Left cardiac atrium (tissue), 4 donors: ENCODE measurements at places on chromosomes 5 and 9. TPM values are rescaled to one million over a fixed set of nuclear protein-coding genes. Genes with fewer than 3 reads are reported as not detected.

DNA sequence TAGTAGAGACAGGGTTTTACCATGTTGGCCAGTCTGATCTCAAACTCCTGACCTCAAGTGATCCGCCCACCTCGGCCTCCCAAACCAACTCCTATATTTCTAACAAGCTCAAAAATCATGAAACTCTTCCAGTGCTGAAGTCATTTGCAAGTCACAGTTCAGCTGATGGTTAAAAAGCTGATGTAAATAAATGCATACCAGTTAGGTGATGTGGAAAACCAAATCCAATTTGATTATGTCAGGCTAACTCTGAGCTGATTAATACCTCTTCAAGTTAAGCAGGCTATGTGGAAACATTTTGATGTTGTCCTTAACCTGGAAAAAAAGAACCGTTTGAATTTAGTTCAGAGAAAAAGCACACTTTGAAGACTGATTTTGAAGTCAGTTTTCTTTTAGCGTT, 51.0 kb downstream of the TMEM252 start:
- DNase-seq, result no peak

GRCh38 chr5:111735583-111736270, 21.3 kb downstream of the NREP start:
- DNase-seq, result peak; percentile 72

The ARL10 gene
- 8.0 TPM for total RNA-seq

The CNTFR gene
- 45.3 TPM for total RNA-seq

- DNase-seq, result peak; percentile 39
Measured at GRCh38 chr5:171640480-171640879, 145.1 kb upstream of the SMIM23 start.

The JAK2 gene
- total RNA-seq, result 11.4 TPM

The HMGXB3 gene
- total RNA-seq, result 14.1 TPM

The PTGS1 gene
- total RNA-seq, result 6.0 TPM

The OR1N2 gene
- not detected for total RNA-seq

DNA sequence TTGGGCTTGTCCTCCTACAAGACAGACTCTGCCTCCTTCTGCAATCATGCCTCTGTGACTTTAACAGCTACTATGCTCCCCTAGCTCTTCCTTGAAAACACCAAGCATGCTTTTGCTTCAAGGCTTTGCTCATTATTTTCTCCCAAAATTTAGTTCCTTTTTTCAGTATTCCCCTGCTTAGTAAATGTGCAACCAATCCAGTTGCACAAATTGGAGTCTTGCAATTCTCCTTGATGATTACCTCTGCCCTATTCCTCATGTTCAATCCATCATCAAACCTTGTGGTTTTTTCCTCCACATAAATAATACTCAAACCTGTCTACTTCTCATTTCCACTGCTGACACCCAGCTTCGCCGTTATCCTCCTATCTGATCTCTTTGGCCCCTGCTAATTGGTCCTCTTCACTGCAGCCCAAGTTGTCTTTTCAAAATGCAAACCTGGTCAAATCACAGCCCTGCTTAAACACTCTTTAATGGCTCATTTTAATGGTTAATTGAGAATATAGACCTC, 296.3 kb downstream of the CWC27 start:
- DNase-seq, result no peak

The SPOCK1 gene
- 213 TPM for total RNA-seq

The DCTN3 gene
- total RNA-seq, result 93.6 TPM

DNA sequence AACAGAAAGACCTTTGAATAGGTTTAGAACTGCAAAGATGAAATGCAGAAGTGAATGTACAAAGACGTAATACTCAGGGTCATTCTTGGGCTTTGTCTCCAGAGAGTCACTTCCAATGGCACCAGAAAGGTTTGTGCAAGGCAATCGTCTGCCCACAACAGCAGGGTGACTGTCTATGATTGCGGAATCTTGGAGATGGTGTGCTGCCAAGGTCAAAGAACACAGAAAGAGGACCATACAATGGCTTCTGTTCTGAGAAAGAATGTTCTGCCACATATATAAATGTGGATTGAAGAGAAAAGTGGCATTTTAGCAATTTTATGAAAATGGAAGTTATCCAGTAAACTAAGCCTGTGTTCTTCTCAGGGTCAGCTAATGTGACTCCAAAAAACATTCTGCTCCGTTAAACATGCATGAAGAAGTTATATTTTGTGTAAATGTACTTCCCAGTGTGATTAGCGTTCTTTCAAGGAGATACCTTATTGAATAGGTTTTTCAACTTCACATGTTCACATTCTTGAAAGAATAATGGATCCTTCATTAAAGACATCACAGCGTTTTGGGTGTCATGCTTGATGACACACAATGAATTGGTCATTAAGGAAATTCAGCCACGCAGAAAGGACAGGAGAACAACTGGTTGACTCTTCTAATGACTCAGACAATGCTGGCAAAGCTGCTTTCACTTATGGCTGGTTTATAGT, 73.4 kb upstream of the CDH6 start:
- DNase-seq, result no peak

The ANKRD20A1 gene
- total RNA-seq, result 1.8 TPM

DNA sequence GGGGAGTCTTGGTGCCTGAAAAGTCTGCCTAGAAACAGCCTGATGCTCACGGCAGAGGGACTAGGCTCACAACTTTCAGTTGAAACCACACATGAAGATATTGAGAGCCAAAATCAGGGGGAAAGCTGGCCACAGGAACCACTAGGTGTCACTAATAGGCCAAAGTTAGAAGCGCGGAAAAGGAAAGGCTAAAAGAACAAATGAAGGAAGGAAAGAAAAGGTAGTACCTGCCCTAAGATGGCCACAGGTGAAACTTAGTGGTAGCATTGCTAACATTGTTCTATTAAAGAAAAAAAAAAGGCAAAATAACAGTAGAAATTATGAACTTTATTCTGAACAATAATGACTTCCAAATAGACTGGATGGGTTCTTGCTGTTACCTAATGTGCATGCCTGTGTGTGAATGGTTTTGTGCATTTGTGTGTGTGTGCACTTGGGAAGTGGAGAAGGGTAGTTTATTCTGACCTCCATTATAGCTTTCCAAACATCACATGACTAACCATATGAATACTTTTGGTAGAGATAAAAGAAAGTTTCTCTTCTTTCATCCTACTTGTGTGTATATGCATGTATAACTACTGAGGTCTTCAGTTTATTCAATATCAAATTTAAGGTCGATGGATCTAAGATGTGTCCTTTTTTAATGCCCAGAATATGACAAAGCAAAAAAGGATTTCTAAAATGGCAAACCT, 2.1 kb upstream of the RFESD start:
- no peak for DNase-seq

GRCh38 chr5:151285683-151286082, 17.9 kb downstream of the SLC36A3 start:
- DNase-seq, result no peak

GRCh38 chr5:82728926-82729702, 348.1 kb downstream of the TMEM167A start:
- DNase-seq, result no peak

GRCh38 chr5:131209506-131210150, 38.9 kb downstream of the LYRM7 start:
- no peak for DNase-seq

DNA sequence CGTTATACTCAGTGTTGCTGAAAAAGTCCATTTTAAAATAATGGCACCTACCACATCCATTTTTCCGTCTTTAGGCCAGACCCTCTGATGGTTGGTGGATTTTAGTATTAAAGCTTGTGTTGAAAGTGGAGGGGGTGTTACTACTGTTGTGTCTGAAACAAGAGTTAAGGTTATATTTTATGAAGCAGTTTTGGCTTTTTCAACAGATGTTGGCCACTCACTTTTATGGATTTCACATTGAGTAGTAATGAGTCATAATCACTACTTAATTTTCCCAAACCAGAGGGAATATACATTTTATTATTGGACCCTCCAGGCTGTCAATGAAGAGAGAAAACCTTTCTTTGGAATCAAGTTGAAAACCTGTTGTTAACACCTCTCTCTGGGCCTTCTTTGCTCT, 88.0 kb downstream of the TRIO start:
- DNase-seq, result no peak

DNA sequence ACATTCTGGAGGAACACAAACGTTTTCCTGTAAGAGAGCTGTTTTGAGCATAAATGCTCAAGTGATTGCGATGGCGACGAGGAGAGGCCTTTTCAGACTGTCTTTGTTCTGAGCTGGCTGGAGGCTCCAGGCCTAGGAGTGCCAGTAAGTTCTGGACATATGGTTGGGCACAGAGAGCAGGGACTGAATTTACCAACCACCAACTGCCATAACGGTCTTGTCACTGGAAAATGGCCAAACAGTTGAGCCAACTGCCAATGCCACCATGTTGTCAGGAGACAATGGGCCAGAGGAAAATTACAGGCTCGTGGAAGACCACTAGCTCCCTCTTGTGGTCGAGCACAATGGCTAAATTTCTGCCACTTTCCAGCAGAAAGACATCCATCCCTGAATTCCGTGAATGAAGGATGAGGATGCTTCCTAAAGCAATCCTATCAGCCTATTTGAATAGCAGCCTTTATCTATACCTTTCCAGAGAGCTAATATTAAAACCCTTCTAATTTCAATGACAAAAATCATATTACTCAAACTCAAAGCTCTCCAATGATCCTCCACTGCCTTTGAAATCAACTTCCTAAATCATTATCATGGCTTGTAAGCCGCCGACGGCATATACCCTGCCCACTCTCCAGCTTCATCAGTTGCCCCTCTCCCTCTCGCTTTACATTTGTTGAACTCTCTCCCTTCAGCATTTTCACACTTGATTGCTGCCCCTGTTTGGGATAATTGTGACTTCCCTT, 66.9 kb upstream of the GLIS3 start:
- no peak for DNase-seq

The MCCC2 gene
- total RNA-seq, result 52.5 TPM

DNA sequence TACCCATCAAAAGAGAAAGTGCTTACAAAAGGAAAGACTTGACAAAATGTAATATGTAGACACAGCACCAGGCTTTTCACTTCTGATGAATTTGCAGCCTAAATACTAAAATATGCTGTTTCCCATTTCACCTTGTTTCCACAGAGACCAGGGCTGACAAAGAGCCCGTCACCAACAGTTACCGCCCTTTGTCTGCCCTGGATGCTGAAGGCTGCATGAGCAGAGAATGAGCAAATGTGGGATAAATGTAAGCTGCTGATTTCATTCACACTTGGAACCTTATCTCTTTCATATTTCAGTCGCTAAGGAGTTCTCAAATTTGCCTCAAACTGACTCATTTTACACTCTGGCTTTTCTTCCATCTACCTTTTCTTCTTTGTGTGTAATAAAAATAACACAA, 213.9 kb downstream of the TMEM167A start:
- no peak for DNase-seq

GRCh38 chr9:123175854-123176629, 92.3 kb downstream of the STRBP start:
- no peak for DNase-seq

The CCDC183 gene
- total RNA-seq, result 1.1 TPM

DNA sequence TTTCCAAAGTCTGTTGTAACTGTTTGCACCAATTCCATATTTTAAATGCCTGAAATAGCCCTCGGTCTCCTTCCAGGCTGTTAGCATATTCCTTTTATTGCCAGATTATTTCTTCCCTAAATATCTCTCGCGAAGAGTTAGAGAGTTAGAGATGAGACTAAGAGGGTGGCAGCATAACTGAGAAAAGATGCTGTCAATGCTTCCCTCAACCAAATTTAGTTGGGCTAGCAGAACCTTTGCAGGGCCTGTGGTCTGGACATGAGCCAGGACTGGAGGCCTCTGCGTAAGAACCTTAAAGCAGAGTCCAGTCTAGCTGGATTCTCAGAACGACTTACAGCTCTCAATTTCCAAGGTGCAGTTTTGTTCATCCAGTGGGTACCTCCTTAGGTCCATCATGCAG, 135.9 kb downstream of the GABRB2 start:
- DNase-seq, result no peak

DNA sequence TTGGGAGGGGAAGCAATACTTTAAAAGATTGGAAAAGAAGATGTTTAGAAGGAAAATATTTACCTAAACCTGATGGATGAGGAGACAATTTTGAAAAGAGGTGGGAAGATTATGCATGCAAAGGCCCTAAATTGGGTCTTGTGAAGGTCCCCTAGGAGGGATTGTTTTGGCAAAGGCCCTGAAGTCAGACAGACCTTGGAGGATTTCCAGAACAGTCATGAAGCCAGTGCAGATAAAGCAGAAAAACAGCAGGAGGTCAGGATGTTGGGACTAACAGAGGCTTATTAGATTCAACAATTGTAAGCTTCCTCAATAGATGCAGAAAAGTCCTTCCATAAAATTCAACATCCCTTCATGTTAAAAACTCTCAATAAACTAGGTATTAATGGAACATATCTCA, 361.0 kb upstream of the CDH6 start:
- no peak for DNase-seq

The ARHGEF39 gene
- 0.18 TPM for total RNA-seq

DNA sequence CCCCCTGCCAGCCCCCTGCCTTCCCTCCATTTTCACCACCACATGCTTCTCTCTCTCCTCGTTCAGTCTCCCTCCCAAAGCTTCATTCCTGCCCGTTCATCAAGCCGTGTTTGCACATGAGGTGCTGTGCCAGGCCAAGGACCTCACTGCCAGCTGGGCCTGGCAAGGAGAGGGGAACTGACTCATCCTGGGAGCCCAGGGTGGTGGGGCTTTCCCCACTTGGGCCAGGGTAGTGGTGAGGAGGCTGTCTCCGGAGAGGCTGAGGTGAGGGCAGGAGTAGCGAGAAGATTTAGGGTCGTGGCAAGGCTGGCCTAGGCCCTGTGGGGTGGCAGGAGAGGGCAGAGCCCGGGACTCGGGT, 30.4 kb upstream of the NOTCH1 start:
- DNase-seq, result no peak

DNA sequence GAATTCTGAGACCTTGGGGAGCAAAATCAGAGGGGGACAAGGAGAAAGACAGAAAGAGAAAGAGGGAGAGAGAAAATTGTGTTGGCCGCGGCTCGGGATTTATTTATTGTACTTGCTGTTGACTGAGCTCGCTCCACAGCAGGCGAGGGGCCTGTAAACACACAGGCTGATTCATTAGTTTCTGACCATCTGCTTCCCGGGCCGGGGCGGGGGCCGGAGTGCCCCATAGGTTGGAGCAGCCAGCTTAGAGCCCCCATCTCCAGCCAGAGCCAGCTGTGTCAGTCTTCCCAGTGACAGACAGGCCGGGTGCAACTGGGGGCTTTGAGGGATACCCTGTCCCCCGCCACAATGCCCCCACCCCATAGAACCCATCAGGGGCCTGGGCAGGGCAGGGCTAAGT, 30.9 kb downstream of the NTNG2 start:
- no peak for DNase-seq

The MAN2A1 gene
- 10.4 TPM for total RNA-seq

DNA sequence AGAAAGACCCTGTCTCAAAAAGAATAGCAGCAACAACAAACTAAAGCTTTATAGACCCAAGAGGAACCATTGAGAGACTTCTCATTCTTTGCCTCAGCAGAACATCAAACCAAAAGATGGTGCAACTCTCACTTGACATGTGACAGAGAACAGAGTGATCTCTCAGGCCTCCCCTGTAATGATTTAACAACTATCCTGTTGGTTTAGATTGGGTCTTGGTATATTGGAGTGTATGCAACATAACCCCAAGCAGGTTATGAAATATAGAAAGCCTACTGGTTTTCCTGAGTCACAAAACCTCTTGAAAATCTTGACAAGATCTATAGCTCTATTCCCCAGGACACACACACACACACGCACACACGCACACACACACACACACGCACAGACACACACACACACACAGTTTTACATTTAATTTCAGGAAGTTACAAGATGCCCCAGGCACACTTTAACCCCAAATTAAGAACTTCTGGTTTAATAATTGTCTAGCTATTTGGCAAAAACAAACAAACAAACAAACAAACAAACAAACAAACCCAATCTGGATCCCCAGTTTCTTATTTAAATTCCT, 6.5 kb upstream of the FGF1 start:
- DNase-seq, result no peak
